Stimulated activated CD4-positive, alpha-beta T cell treated with anti-CD3 and anti-CD28 coated beads, Interleukin-1b, Interleukin-23, amount 100 ng/mL, for 1 hour (primary cell): ENCODE measurements at places on chromosomes 12 and 14.

- DNase-seq = no peak
Measured at GRCh38 chr12:132886529-132887477, 602 bp downstream of the CHFR start.

- DNase-seq = no peak
Measured at GRCh38 chr12:1108276-1108675, 117.3 kb downstream of the ERC1 start.

DNA sequence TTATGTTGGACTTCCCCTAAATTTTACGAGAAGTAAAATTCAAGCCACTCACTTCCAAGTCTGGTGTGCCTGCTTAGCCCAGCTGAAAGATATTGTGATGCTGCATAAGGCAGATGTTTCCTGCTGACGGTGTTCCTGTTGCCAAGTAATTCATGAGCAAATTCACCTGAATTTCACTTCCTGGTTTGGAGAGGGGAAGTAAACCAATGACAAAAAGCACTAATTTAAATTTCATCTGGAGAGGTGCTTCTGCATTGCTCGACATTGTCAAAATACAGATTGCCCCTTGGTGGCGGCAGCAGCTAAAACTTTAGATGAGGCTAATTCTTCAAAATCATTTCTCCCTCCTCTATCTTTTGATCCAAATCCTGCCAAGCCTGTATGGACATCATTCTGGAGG is 281.1 kb downstream of the AACS start:
- DNase-seq = no peak

DNA sequence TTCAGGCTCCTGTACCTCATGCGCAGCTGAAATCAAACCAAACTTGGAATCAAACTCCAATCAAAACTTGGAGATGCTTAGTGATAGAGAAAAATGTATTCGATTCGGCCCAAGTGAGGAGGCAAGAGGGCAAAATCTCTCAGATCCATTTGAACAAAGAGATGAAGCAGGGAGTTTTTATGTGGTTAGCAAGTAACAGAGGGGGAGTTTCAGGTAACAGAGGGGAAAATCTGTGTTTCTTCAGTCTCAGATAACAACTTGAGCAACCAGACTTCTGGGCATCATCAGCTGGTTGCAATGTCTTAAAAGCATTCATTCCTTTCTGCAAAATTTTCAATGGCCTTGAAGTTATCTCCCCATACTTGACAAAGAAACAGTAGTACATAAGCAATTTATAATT is 245.1 kb upstream of the AVPR1A start:
- DNase-seq = no peak

- DNase-seq = no peak
Measured at GRCh38 chr14:106107703-106108102, 581.3 kb downstream of the TMEM121 start.

DNA sequence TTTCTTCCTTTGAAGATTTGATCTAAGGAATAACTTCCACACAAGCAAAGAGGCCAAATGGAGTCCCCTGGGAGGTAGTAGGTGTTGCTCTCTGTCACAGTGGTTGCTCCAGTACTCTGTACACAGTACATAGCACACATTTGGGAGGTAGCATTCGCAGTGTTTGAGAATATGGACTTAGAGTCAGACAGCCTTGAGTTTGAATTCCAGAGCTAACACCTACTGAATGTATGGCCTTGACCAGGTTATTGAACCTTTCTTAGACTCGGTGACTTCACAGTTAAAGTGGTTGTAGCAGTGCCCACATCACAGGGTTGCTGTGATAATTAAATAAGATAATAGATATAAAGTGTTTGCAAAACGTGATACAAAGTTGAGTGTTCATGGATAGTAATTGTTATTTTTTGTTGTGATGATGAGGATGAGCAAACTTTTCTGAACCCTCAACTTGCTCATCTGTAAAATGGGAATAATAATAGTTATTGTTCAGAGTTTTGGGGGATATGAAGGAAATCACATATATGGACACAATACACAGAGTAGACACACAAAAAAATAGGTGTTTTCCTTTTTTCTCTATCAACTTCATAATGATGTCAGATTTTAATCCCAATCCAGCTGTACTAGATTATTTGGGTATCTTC is 271.6 kb upstream of the CRY1 start:
- no peak for DNase-seq
